NCI-H460 (cell line): ENCODE measurements at places on chromosomes 11 and 22.

DNA sequence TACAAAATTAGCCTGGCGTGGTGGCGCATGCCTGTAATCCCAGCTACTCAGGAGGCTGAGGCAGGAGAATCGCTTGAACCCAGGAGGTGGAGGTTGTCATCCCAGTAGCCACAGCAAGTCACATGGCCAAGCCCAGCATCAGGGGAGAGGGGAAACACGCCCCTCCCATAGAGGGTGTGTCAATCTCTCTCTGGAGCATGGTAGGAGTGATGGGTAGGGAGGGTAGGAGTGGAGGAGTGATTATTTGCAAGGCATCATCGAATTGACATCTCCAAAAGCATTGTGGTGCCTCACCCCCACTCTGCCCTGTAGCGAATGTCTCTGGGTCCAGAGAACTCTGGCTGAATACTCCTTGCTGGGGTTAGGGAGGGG lies 6.1 kb upstream of the SSTR3 start:
- DNase-seq: no peak

- DNase-seq: no peak
These were observed 706 bp downstream of the DCPS start for GRCh38 chr11:126304457-126305075.

DNA sequence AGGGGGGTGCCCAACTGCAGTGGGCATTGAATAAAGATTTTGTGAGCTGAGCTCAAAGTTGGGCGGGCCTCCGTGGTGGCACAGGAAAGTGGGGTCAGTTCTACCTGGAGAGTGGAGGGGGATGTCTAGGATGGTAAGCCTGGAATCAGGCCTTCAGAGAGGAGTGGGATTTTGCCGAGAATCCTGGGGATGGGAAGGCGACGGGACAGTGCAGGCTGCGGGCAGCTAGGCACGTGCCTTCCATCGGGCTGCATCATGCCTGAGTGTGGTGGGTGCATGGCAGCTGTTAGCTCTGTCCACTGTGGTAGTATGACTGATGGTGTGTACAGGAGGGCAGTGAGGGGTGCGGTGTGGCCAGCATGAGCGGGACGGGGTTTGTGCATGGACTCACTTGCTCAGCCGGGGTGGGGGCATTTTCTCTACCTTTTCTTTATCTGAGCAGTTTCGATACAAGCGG lies 3.6 kb downstream of the SHANK3 start:
- DNase-seq: no peak

DNA sequence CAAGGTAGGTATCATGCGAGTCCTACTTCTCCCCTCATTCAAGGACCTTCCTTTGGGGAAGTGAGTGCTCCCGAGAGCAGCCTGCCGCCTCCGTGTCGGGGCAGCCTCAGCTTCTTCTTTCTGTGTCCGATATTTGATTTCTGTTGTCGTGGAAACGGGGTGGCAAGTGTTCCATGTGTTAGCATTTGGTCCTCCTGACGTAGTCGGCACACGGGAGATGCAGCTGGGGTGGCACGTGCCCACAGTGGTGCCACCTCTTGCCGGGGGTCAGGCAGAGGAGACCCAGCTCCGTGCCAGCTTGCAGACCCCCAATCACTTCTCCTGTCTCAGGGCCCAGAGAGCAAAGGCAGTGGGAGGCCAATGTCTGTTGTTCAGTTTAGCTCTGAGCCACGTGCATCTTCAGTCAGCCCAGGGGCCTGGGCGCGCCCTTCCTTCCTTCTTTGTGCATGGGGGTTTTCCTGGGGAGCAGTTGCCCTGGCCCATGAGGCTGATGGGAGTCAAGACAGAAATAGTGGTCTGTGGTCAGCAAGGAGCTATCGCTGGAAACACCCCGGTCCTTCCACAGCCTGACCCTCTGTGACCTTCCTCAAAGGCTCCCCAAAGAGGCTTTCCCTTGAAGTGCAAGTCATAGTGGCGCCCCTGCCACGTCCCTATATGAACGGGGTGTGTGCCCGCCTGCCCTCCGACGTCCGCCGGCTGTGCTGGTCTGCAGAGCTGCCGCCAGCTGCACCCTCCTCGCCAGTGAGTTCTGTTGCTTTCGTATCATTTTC lies 44.5 kb downstream of the PARVB start:
- DNase-seq: no peak

GRCh38 chr22:49609207-49609876 lies 218.3 kb downstream of the BRD1 start:
- no peak for DNase-seq

GRCh38 chr22:26055693-26056092 lies 113.6 kb upstream of the SEZ6L start:
- no peak for DNase-seq

GRCh38 chr11:27081056-27081455 lies 40.4 kb downstream of the BBOX1 start:
- no peak for DNase-seq

GRCh38 chr11:80849253-80849652 lies 1408.4 kb upstream of the TENM4 start:
- no peak for DNase-seq
